ENCODE measurements at places on chromosomes 11 and 22.

GRCh38 chr22:47043835-47044721 is 281.6 kb downstream of the TBC1D22A start:
- no peak for DNase-seq

- DNase-seq, result no peak
These were observed 41.1 kb downstream of the PHF21B start for GRCh38 chr22:44968736-44969135.

DNA sequence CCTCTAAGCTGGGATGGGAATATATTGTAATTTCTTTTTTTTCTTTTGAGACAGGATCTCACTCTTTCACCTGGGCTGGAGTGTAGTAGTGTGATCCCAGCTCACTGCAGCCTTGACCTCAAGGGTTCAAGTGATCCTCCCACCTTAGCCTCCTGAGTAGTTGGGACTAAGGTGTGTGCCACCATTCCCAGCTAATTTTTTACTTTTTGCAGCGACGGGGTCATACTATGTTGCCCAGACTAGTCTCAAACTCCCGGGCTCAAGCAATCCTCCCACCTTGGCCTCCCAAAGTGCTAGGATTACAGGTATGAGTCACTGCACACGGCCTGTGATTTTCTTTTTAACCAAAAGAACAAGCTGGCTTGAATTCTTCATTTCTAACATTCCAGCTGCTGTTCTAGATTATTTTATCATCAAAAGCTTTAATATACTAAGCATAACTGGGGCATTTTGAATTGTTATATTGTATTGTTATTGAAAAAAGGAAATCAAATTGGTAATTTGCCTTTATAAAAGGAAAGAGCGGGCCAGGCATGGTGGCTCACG is 26.8 kb upstream of the PPP2R1B start:
- no peak for DNase-seq

DNA sequence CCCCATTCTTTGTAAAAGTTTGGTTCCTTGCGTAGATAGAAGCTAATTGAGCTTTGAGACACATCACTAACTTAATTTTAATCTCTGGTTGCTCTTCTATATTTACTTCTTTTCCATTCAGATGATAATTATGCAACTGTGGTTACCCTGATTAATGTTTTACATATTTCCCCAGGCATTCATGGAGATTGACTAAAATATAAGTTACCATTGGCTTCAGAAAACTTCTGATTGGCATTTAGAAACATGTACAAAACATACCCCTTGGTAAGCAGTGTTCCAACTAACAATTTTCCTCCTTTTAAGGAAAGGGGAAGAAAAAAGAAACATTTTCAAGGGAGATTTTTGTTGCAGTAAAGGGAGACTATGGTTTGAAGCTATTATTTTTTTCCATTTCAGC is 43.9 kb downstream of the FAT3 start:
- DNase-seq, result no peak

DNA sequence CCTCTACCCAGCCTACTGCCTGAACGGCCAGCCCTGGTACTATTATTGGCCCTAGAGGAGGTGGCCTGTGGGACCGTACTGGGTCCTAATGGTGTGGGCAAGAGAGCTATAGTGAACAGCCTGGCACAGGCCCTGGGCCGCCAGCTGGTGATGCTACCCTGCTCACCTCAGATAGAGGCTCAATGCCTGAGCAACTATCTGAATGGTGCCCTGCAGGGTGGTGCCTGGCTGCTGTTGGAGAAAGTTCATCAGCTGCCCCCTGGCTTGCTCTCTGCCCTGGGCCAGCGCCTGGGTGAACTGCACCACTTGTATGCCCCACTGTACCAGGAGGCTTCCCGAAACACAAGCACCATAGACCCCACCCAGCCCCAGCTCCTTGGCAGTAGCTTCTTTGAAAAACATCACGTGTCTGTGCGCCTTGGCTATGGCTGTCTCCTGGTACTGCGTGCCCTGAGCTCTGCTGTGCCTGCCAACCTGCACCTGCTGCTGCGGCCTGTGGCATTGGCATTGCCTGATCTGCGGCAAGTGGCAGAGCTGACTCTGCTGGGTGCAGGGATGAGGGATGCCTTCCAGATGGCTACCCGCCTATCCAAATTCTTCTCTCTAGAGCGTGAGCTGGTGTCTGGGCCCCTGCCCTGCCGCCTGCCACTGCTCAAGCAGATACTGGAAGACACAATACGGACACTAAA is 49.0 kb downstream of the DNHD1 start:
- no peak for DNase-seq

DNA sequence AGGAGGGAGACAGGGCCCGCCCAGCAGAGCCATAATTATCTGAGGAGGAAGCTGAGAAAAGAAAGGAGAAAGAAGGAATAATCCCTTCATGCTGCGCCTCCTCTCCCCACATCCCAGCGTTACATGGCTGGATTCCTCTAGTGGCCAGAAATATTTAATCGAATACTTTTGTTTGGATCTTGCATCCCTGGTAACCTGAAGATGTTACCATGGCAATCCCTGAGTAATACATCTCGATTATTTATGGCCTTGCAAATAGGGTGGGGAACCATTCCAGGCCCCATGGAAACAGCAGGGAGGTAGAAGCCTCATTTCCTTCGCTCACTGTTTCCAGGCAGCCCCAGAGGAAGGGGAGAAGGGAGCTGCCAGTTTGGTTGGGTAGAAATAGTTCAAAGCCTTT is 357.7 kb downstream of the BUD13 start:
- no peak for DNase-seq

DNA sequence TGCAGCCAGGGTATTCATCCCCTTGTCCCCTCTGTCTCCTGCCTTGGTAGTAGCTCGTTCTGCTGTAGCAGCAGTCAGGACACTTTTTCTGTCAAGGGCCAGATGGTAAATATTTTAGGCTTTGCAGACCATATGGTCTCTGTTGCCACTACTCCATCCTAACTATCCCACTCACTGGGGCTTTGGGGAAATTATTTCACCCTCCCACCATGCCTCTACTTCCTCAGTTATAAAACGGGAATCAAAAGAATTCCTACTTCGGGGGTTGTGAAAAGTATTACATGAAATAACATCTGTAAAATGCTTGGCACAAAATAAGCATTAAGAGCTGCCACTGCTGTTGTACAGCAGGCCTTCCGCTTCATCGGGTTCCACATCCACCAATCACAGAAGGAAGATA is 89.9 kb upstream of the LDLRAD3 start:
- no peak for DNase-seq

- no peak for DNase-seq
These were observed 75.7 kb downstream of the CYB5R2 start for GRCh38 chr11:7597620-7598019.

- DNase-seq, result no peak
These were observed 88.0 kb upstream of the DBX1 start for GRCh38 chr11:20248121-20248772.

- DNase-seq, result no peak
These were observed 14.6 kb downstream of the SLC43A1 start for GRCh38 chr11:57500926-57501325.

DNA sequence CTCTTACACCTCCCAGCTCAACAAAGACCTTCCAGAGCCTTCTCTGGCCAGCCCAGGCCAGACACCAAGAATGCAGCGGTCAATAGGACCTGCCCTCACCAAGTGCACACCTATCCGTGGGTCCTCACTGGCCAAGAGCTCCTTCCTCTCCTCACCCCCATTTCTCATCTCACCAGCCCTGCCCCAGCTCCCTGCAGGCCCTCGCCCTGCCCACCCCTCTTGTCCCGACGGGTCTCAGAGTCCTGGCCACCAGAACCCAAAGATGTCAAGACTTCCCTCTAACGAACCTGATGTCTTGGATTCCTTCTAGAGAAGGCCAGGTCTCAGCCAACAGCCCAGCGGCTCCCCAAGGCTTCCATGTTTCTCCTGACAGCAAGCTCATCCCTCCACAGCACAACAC is 43.6 kb downstream of the IGF2 start:
- DNase-seq, result no peak

GRCh38 chr22:38740116-38740723 is 15.6 kb downstream of the SUN2 start:
- DNase-seq, result no peak

GRCh38 chr22:42173183-42173926 is 42.7 kb upstream of the CYP2D6 start:
- DNase-seq, result no peak

GRCh38 chr11:79227767-79228755 is 212.8 kb downstream of the TENM4 start:
- DNase-seq, result no peak

GRCh38 chr11:24163841-24164240 is 333.0 kb upstream of the LUZP2 start:
- no peak for DNase-seq

DNA sequence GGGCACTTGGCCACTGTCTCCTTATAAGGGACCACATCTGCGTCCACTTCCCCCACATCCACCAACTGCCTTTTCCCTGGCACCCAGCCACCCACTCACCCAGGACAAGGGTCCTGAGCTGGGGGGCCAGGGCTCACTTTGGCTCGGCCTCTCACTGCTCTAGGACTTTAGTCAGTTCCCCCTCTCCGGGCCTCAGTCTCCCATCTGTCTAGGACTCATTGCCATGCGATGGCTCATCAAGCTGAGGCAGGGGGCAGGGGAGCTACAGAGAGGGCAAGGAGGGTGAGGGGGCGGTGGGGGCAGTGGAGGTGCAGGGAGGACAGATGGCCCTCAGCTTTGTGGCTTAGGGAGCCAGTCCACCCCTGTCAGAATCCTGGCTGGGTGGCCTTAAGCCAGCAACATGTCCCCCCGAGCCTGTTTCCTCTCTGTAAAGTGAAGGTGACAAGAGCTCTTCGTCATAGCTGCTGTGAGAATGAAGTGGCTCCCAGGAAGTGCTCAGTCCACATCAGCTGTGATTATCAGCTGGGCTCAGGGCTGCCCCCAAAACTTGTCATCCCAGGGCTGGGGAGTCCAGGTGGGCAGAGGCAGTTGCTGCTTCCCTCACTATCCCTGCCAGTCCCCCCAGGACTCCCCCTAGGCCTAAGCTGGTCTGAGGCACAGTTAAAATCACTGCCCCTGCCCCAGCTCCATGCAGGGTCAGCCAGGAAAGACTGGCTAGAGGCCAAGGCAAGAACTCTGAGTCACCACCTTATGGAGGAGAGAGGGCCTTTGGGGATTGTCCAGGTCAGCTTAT is 14.9 kb downstream of the RAC2 start:
- no peak for DNase-seq

GRCh38 chr11:12801976-12802375 is 127.8 kb downstream of the TEAD1 start:
- no peak for DNase-seq

- DNase-seq, result no peak
These were observed 28.7 kb downstream of the EIF4G2 start for GRCh38 chr11:10780040-10780439.

DNA sequence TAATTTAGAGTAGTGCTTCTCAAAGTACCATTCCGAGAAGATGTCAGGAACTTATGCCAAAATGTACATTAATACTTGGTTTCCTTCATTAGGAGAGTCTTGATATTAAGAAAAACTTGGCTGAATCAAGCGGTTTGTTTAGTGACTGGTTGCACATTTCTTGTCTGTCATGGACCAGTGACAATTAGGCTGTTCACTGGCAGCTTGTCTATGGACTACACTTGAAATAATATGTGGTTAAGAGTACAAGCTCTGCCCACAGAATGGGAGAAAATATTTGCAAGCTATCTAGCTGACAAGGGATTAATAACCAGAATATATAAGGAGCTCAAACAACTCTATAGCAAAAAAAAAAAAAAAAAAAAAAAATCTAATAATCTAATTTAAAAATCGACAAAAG is 24.6 kb downstream of the COA4 start:
- no peak for DNase-seq

DNA sequence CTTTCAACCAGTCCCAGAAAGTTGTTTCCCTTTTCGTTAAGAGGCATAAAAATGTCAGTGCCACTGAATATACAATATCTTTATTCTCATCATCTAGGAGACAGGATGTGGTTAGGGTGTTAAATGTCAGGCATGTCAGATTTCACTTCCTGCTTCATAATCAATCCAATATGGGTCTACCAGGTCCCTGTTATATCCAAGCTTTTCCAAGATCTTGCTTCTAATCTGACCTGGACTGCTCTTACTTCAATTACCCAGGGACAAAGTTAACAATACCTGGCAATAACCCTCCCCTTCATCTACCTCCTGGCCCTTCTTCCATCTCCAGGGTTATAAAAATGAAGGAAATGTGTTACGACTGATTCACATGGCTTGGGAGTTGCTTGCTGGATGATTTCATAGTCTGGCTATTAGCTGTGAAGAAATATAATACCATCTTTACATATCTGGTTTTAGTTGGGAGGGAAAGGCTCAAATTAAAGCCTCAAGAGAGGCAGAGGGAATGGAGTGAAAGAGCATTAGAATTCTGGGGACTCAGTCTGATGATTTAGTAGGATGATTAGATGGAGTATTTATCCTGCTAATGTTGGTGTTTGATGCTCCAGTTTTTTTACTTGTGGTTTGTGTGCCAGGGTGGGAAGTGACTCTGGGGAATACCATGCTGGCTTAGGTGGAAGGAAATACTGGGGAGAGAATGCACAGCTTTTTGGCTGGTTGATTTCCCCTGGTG is 534.3 kb downstream of the ETS1 start:
- no peak for DNase-seq

GRCh38 chr11:133621611-133622010 is 89.3 kb upstream of the OPCML start:
- DNase-seq, result no peak

GRCh38 chr11:35352077-35352888 is 67.1 kb downstream of the SLC1A2 start:
- DNase-seq, result no peak

GRCh38 chr11:94655956-94656355 is 88.8 kb downstream of the PIWIL4 start:
- DNase-seq, result no peak

GRCh38 chr11:65291613-65292012 is 23.1 kb upstream of the CDC42EP2 start:
- no peak for DNase-seq

DNA sequence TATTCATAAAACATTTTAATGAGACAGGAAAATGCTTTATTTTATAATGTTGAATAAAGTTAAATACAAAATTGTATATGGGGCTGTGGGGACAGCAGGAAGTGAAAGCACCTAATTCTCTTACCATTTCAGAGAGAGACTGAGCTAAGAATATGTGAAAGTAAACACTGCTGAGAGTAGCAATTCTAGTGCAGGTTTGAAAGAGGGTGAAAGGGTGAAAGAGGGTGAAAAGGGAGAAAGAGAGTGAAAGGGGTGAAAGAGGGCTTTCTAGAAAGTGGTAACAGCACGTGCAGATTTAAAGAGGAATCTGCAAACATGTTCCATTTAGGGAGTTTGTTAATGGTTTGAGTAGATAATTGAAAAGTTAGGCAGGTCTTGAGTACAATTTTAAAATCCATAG is 652.0 kb upstream of the CCDC90B start:
- no peak for DNase-seq

GRCh38 chr11:15313862-15314261 is 199.1 kb downstream of the INSC start:
- no peak for DNase-seq

GRCh38 chr11:35927682-35928081 is 16.2 kb upstream of the LDLRAD3 start:
- DNase-seq, result no peak

DNA sequence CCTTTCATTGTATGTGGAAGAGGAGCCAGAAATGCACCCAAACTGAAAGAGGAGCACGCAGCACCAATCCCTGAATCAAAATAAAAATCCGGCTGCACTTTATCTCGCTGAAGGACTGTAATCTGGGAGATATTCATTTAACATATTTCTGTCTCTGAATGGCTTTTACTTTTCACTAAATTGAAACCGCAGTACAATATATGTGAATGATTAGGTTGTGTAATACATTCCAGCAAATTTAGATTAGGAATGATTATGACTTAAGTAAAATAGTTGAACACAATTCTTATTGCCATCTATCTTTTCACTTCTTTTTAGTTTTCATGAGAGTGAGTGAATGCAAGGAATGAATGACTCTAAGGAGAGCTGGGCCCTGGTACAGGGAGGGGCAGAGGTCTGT is 232.1 kb downstream of the ST3GAL4 start:
- DNase-seq, result no peak

All from GM13977 (cell line).